Psoas muscle (tissue), 8 donors: ENCODE measurements at places on chromosomes 5 and 9.
A peak's percentile ranks its signal among the peaks of the same experiment; 100 is the strongest.

GRCh38 chr5:39547553-39548154 is 122.9 kb upstream of the DAB2 start:
- DNase-seq, result no peak

DNA sequence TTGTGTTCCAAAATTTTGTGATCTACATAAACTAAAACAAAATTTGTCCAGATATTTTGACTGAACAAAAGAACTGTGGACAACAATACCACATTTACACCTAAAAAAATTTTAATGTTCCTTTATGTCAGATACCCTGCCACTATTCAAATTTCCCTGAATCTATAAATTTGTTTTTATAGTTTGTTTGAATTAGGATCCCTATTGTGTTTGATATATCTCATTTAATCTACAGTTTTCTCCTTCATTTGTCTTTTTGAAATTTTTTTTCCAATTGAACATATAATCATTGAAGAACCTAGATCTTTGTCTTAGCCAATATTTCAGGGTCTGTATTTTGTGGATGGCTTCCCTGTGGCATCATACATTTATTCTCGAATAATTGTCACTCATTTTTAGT is 5.7 kb downstream of the AGGF1 start:
- no peak for DNase-seq

GRCh38 chr5:10565785-10566542 is 2.1 kb downstream of the ANKRD33B start:
- peak; percentile 50 for DNase-seq

GRCh38 chr9:22206833-22207232 is 197.7 kb upstream of the CDKN2B start:
- no peak for DNase-seq

GRCh38 chr9:109708451-109708945 is 71.5 kb upstream of the PALM2AKAP2 start:
- DNase-seq, result no peak

- no peak for DNase-seq
Measured at GRCh38 chr5:19240170-19240569, 747.8 kb downstream of the CDH18 start.

DNA sequence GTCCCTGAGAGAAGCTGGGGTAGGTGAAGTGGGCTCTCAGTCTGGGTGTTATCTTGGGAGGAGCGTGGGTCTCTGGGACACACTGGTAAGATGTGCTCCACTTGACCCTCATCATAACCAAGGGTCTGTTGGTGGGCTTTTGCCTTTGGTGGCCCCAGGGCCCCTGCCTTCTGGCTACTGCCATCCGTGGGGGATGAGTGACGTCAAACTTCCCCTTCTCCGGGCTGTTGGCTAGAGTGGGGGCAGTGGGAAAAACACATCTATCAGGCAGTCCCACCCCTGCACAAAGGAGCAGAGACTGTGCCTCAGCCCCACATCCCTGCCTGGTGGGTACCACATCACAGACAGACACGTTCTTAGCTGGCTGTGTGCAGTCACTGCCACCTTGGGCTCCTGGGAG is 35.1 kb downstream of the GADD45G start:
- DNase-seq, result no peak

DNA sequence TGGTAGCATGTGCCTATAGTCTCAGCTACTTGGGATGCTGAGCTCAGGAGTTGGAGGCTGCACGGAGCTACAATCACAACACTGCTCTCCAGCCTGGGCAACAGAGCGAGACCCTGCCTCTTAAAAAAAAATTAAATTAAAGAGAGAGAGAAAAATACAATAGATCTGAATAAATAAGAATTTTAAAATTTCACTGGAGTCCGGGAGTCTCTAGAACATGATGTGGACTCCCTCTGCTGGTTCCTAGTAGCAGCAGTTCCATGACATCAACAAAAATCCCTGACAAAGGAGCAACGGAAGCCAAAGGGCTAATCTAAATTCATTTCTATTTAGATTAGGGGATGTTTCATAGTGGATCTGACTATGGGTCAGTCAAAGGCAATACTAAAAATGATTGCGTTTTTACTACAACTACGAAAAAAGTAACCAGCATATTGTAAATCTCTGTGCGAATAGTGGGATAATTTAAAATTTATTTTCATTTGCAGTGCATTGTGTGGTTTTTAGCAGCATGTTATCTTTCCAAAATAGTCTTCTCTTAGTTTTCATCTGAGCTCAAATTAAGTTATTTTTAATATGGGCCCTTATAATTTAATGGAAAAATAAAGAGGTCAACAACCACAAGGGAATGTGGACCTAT is 6.7 kb downstream of the INIP start:
- DNase-seq, result no peak

DNA sequence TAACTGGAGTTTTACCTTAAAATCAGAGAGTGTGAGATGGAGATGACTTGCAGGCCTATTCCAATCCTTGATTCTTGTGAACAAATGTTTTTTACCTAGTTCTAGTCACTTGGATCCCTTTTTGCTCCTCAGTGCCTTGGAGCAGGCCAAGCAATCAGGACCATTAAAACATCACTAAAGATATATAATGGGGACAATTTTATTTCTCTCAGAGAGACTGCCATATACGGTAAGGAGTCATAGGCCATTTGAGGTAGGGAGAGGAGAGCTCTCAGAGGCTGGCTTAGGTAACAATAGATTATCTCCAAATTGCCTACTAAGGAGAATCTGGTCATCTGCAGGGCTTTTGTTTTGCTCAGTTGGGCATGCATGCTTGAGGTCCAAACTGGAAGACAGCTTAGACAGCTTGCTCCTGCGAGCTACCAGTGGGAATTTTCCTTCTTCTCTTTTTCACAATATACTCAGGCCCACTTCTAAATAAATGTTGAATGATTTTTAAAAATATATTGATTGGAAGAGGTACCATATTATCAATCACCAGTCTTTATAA is 44.0 kb downstream of the FREM1 start:
- DNase-seq, result no peak

DNA sequence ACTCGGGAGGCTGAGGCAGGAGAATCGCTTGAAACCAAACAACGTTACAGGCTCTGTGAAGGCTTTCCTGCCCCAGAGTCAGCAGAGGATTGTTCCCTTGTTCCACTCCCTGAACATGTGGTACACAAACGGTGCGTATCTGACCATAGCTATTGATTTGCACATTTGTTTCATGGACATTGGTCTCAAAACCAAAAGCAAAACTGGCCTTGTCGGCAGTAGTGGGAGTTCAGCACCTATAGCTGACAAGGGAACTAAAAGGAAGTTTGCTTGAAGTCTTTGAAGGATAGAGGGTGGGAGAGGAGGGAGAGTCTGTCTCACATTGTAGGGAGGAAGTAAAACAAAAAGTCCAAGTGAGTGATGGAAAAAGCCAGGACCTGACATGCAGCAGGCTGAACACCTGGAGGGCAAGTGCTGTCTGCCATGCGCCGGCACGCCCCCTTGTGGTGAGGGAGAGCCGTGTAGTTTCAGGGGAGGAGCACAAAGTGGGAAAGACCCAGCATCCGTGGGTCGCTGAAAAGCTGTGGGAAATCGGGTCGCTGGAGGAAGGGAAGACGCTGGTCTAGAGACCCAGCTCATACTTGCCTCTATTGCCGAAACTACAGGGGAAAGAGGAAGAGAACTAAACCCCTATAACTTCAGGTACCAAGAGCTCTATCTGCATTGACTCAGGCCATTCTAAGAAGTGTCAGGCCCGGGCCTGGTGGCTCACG is 58.0 kb downstream of the RAD23B start:
- DNase-seq, result peak; percentile 89

DNA sequence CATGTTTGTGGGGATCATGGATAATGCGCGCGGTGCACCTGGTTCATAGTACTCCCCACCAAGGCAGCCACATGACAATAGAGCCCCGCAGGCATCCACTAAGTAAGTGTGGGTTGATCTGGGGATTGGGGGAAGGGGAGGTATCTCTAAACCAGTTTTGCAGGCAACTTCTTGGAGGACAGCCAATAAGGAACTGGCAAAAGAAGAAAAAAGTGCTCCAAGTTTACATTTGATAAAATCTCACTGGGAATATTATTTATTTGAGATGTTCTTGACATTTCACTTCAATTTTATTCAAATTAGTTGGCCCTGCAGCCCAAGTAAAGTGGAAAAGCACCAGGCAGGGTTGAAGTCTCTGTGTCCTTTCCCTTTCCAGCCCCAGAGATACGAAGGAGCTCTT is 8.5 kb downstream of the FBP1 start:
- no peak for DNase-seq

- DNase-seq, result no peak
Measured at GRCh38 chr9:14119694-14120514, 194.0 kb downstream of the NFIB start.

DNA sequence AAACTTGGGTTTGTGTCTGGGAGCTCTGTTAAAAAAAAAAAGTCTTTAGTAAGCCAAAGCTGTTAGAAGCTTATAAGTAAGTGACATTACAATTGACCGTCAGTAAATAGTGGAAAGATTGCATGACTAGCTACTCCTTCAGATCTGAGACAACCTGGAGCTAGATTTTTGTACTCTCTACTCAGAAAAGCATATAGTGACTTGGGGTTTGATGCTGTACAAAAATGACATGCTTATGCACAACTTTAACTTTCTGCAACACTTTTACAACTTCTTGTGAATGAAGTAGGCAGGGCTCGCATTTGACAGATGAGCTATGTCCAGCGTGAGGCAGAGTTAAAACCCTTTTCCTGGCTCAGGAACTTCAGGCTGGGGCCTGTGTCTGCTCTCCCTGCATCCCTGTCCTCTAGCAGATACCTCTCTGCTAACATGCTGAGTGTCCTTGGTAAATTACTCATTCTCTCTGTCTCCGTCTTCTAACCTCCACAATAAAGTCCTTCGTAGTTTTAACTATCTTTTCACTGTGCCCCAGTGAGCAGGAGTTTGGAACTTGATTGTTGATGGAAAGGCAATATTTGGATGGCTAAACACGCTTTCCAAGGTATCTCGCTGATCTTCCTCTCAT is 471 bp upstream of the GHR start:
- no peak for DNase-seq

- DNase-seq, result peak; percentile 90
Measured at GRCh38 chr5:81233080-81233634, at the start of gene CKMT2. CKMT2 (plus strand) TSS chr5:81233322; CDS start chr5:81251133, 17,811 bp downstream.

- no peak for DNase-seq
Measured at GRCh38 chr9:8655071-8655470, 855.5 kb upstream of the DMAC1 start.

- no peak for DNase-seq
Measured at GRCh38 chr5:107794741-107795140, 124.0 kb upstream of the EFNA5 start.

- DNase-seq, result no peak
Measured at GRCh38 chr9:72254901-72255545, 105.8 kb downstream of the GDA start.

GRCh38 chr9:96317335-96317980 is 15.5 kb upstream of the HSD17B3 start:
- DNase-seq, result peak; percentile 64

DNA sequence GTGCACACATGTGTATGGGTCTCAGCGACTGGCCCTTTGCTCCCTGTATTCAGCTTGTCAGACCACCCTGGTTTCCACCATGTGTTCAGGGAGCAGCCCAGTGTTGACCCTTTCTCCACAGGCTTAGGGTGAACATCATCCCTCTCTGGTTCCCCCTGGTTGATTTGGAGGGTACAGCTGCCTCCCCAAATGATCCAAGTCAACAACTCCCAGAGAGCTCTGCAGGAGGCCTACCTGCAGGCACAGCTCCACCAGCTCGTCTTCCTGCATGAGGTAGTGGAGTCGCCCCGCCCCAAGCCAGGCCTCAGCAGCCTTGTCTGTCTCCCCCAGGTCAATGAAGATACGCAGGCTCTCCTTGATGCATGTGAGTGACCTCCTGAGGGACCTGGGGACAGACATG is 50.5 kb downstream of the SH3TC2 start:
- DNase-seq, result no peak

DNA sequence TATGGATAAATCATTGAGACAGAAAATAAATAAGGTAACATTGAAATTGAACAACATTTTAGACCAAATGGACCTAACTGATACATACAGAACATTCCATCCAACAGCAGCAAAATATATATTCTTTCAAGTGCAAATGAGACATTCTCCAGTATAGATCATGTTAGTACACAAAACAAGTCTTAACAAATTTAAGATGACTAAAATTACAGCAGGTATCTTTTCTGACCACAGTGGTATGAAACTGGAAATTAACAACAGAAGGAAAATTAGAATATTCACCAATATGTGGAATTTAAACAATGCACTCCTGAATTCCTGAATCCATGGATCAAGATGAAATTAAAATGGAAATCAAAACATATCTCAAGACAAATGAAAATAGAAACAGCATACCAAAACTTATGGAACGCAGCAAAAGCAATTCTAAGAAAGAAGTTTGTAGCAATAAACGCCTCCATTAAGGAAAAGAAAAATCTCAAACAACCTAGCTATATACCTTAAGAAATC is 115.6 kb downstream of the ADAMTS12 start:
- DNase-seq, result no peak

- no peak for DNase-seq
Measured at GRCh38 chr5:153658606-153659005, 168.1 kb downstream of the GRIA1 start.

DNA sequence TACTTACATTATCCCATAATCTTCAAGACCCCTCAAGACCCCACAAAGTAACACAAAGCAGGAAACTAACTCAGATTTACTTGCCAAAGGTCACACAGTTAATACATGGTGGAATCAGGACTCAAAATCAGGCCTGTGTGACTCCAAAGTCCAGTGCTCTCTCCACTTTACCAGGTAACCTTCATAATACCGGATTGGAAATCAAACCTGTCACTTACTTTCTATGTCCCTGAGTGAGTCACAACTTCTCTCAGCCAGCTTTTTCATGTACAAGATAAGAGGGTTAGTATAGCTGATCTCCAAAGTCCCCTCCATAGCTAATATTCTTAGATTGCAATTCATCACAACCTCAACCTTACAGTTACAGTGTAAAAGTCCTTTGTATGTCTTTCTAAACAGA is 17.1 kb downstream of the STRBP start:
- no peak for DNase-seq

- DNase-seq, result no peak
Measured at GRCh38 chr5:74977471-74977870, 74.9 kb downstream of the GCNT4 start.

DNA sequence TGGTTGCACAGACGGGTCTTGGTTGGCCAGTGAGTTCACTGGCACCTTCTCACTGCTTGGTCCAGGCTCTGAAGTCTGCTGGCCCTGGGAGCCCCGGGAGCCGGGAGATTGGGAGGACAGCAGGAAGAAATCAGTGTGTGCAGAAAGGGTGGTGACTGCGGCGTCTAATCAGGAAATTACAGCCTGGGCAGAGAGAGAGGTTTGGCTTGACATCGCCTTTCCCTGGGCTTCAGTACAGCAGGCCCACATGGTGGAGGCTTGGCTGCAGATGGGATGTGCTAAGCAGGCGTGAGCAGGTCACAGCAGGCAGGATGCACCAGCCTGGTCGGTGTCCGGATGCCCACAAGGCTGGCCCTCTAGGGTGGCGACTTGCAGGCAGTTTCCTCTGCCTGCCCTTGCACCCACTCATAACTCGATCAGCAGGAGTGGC is 17.2 kb downstream of the PITX1 start:
- DNase-seq, result no peak

DNA sequence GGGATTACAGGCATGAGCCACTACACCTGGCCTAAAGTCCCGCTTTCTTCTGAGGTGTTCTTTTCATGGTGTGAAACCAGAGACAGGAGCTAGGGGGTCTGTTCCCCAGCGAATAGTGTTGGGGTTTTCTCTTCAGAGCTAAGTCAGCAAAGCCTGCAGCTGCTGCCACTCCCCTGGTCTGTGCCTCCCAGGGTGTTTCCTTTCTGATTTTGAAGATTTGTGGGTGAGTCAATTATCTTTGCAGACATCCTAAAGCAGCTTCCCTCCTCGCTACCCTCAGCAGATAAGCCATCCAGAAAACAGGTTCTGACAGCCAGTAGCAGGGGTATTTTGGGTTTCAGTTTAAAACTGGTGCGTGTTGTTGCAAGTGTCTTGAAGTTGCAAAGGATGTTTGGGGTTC is 72.0 kb upstream of the IQGAP2 start:
- no peak for DNase-seq
